ENCODE measurements at places on chromosomes 1 and 21. TPM values are rescaled to one million over a fixed set of nuclear protein-coding genes. Genes with fewer than 3 reads are reported as not detected.

The AQP10 gene
- not detected for polyA plus RNA-seq

The LDLRAP1 gene
- 60.5 TPM for polyA plus RNA-seq

The ARHGEF16 gene
- polyA plus RNA-seq = not detected

The SPAG17 gene
- polyA plus RNA-seq = not detected

The NBPF6 gene
- polyA plus RNA-seq = not detected

The S100A7 gene
- not detected for polyA plus RNA-seq

The UQCRHL gene
- 1.3 TPM for polyA plus RNA-seq

The LEMD1 gene
- polyA plus RNA-seq = not detected

The SYTL1 gene
- 130 TPM for polyA plus RNA-seq

The CTH gene
- polyA plus RNA-seq = 1.7 TPM

The NGF gene
- not detected for polyA plus RNA-seq

The DPT gene
- polyA plus RNA-seq = not detected

The AMY1C gene
- not detected for polyA plus RNA-seq

The KCNH1 gene
- polyA plus RNA-seq = 0.14 TPM
